Activated CD8-positive, alpha-beta memory T cell treated with anti-CD3 and anti-CD28 coated beads, Interleukin-2, amount 10 ng/mL, durations not matched to agents 7 days and 5 days (primary cell): ENCODE measurements at places on chromosomes 16 and 17. TPM values are rescaled to one million over a fixed set of nuclear protein-coding genes. Genes with fewer than 3 reads are reported as not detected.

Gene KRTAP17-1
- not detected for total RNA-seq

DNA sequence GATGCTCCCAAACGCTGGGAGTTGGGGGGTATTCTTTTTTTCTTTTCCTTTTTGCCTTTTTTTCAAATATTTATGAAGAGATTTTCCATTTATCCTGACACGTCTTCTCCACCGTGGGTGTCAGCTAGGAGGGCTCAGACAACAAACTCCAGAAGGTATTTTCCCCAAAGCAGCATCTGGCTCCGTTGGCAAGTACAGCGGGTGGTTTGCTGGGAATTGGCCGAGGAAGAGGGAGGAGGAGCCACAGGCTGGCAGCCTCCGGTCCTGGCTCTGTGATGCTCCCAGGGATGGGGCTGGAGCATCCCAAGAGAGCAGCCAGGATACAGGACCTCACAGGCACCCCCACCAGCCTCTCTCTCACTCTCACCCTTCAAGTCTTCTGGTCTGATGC is 10.9 kb upstream of the CACNG4 start:
- H3K36me3 ChIP-seq: no peaks in the 10 kb centered on the region
- H3K4me3 ChIP-seq: no peak overlapping the region
- DNase-seq: no peak
- peaks cover 12% of the 10 kb centered on the region for H3K27me3 ChIP-seq
- H3K27ac ChIP-seq: no peak overlapping the region
- H3K4me1 ChIP-seq: no peaks in the 10 kb centered on the region

- H3K4me3 ChIP-seq: no peak overlapping the region
- H3K36me3 ChIP-seq: peaks cover 37% of the 10 kb centered on the region
- no peak for DNase-seq
- peak overlapping the region; percentile 52 for H3K27ac ChIP-seq
- H3K4me1 ChIP-seq: peaks cover 91% of the 10 kb centered on the region
Observed at GRCh38 chr16:84521497-84521770, 17.0 kb upstream of the MEAK7 start.

GRCh38 chr17:35586569-35587073 is 501 bp upstream of the AP2B1 start:
- peaks cover 2% of the 10 kb centered on the region for H3K36me3 ChIP-seq
- no peak for DNase-seq
- H3K4me3 ChIP-seq: peak overlapping the region; percentile 96
- H3K27ac ChIP-seq: peak overlapping the region; percentile 98

- H3K4me1 ChIP-seq: peaks cover 1% of the 10 kb centered on the region
- H3K36me3 ChIP-seq: no peaks in the 10 kb centered on the region
- no peak for DNase-seq
Observed at GRCh38 chr17:43768382-43768781, 9.8 kb upstream of the SOST start.

DNA sequence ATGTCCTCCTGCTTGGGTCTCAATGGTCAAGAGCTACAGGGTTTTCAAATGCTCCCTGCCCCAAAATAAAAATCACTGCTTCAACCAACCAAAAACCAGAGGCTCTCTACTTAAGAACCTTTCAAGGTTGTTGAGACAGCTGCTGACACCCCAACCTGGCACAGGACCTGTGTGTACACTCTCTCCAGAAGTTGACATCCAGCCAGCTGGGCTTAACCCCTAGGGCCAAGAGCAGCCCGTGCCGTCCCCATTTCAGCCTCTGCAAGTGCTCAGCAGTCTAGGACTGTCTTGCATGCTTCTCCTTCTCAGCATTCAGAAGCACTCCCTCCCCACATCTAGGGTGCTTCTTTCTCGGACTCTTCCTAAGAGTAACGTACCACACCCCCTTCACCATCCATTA is 59.0 kb upstream of the TRAP1 start:
- peaks cover under 1% of the 10 kb centered on the region for H3K4me1 ChIP-seq
- H3K27me3 ChIP-seq: no peaks in the 10 kb centered on the region
- peaks cover 19% of the 10 kb centered on the region for H3K36me3 ChIP-seq
- DNase-seq: no peak
- no peak overlapping the region for H3K27ac ChIP-seq
